ENCODE measurements at places on chromosomes 7 and 10.
A peak's percentile ranks its signal among the peaks of the same experiment; 100 is the strongest.

GRCh38 chr10:5978230-5978489 is 817 bp upstream of the IL15RA start:
- DNase-seq, result no peak

DNA sequence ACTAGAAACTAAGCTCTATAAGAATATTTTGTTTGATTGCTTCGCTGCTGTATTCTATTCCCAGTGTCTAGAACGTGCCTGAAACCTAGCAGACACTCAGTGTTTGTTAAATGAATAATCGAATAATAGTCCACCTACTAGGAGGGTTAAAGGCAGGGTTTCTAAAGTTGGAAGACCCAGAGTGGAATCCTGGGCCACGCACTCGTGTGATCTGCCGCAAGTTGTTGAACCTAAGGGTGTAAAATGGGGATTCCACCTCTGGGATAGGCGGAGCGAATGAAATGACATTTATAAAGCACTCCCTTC is 702 bp upstream of the AGFG2 start:
- DNase-seq, result no peak

DNA sequence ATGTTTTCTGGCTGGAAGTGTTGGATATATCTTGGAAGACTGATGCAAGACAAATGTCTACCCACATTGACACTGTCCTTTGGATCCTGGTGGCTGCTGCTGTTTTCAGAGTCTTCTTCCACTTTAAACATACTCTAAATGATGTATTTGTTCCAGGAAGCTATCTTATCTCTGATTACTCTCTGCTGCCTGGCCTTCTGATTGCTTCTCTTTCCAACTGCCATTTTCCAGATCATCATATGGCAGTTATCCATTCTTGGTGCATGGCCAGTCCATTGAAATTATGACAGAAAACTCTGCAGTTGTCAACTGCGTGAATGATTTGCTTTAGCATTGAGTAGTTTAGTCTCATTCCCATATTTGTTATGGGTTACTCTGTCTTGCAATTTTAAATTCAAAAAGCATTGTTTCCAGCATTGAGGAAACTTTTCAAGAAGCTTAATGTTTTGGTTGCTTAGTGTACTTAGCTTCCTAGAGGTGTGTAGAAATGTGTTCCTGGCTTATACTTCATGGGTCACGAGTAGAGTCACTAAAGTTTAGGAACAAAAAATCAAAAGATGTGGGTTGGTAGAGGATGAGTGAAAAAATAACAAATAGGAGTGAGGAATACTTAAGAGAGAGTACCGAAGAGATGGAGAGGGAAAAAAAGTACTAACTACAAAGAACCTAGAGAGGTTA is 268.3 kb upstream of the MTPN start:
- no peak for DNase-seq

- DNase-seq, result no peak
These were observed 14.6 kb downstream of the MINDY4 start for GRCh38 chr7:30785786-30786185.

- no peak for DNase-seq
These were observed 59.3 kb upstream of the RNF148 start for GRCh38 chr7:122762071-122762470.

- no peak for DNase-seq
These were observed 716.1 kb downstream of the KCNMA1 start for GRCh38 chr10:76921383-76922010.

GRCh38 chr10:16909961-16910792 is 93.0 kb upstream of the RSU1 start:
- no peak for DNase-seq

- no peak for DNase-seq
These were observed 5.2 kb downstream of the PILRB start for GRCh38 chr7:100363098-100363497.

GRCh38 chr10:70186571-70186970 is 16.3 kb upstream of the SAR1A start:
- no peak for DNase-seq

GRCh38 chr10:17836942-17837341 is 27.8 kb downstream of the MRC1 start:
- DNase-seq, result peak; percentile 77

DNA sequence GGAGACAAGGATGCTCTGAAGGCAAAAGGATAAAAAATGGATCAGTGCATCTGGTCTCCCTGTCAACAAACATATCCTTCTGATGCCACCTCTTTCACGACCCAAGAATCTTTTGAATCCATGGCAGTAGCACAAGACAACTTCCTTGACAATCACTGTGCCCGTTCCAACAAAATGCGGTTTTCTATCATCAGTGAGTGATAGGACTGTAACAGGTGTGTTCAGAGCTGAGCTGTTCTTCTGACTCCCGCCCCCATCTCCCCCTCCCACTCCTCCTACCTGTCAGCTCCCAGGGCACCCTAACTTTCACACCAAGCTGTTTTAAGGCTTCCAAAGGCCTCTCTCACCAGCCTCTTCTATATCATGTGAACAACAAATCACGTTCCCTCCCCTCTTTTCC is 74.8 kb downstream of the PARD3 start:
- DNase-seq, result no peak

GRCh38 chr10:118392761-118393160 is 50.6 kb upstream of the FAM204A start:
- DNase-seq, result no peak

DNA sequence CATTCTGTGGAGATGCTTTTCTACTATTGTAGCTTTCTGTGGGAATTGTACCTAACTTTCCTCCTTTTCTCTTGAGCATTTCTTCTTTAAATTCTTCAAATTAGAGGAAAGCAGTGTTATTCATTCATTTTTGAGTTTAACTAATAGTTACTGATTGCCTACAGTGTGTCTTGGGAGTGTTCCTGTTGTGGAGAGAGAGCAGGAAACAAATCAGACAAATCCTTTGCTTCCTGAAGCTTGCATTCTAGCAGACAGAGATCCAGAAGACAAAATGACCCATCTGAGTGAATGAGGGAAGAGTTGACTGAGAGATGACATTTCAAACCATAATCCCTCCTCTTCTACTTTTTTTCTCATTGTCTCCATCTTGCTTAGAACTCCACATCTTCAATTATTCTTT is 170.4 kb downstream of the SUGCT start:
- DNase-seq, result no peak

GRCh38 chr10:103231047-103231551 is 14.6 kb upstream of the RPEL1 start:
- DNase-seq, result peak; percentile 97

GRCh38 chr10:79331226-79331625 is 16.0 kb upstream of the PPIF start:
- no peak for DNase-seq

DNA sequence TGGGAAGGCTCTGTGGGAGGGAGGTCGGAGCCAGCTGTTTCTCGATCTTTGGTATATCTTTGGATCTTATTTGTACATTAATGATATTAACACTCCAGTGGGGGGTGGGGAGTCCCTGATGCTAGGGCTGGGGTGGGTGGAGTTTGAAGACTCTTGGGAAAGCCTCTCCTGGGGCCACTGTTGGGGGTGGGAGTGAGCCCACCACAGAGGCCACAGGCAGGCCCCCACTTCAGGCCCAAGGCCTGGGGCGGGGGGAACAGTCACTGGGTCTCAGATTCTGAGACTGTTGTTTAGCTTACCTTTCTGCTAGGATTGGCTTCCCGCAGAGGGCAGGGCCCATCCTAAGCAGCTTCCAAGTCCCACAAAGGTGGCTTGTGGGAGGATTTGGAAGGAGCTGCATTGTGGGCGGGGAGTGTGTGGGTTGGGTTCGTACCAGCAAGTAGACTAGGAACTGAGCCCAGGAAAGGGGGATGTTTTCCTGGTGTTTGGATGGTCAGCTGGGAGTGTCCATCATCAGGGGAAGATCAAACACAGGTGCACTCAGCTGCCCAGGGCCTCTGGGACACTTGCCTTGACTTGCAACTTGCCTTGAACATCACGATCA is 11.9 kb downstream of the YKT6 start:
- DNase-seq, result no peak

DNA sequence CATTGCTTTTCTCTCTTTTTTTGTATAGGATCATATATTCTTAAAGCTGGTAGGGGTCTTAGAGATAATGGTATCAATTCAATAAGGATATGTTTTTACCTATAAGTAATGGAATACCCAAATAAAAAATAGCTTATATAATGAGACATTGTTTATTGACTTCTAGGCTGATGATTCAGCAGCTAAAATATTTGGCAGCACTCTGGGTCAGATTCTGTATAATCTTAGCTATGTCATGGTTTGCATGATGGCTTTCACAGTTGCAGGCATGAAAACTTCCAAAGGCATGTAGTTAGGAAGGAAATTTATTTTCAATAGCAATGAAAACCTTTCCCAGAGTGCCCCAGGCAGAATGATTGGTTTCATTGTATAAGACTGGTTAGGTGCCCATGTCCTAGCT is 32.1 kb upstream of the A1CF start:
- DNase-seq, result peak; percentile 60

GRCh38 chr7:4226524-4226882 is 455.6 kb upstream of the FOXK1 start:
- DNase-seq, result no peak

DNA sequence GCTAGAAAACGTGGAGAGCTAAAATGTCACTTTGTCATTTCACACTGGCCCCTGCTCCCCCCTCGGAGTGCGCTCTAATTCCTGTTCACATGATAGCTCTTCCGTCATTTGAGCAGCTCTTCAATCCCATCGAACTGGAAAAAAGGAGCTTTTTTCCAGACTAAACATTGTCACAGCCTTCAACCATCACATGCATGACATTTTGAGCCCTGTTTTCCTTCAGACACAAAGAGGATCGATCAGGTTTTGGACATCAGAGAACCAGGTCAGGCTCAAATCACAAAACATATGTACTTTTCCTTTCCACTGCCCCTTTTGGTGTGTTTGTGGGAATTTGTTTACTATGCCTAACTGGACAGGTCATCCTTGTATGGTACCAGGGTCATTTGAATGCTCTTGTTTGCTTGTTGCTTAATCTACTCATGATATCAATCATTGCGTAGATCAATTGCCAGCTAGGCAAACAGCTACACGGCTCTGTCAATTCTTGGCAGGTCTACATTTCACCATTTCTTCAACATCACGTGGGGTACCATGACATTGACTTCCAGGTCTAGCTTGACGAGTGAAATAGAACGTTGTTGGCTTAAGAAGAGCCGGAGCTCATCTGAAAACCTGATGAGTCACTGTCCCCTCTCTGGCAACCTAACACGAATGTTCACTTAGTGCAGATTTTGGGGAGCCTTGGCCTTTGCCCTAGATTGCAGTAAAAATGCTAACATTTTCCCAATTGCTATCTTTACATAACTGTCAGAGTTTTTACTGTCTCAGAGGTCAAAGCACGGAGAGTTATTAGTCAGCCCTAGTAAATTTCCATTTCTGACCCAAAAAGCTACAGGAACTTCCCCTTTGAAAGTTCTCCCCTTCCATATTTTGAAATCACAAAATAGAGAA is 87.3 kb downstream of the LYZL2 start:
- DNase-seq, result no peak

GRCh38 chr10:111973826-111974225 is 209.7 kb downstream of the GPAM start:
- DNase-seq, result no peak

- DNase-seq, result no peak
These were observed 317.8 kb downstream of the SH2D4B start for GRCh38 chr10:80855348-80855971.

- no peak for DNase-seq
These were observed 11.4 kb downstream of the ELN start for GRCh38 chr7:74039337-74039736.
